SK-MEL-5 (cell line): ENCODE measurements at places on chromosomes 16 and 17. TPM values are rescaled to one million over a fixed set of nuclear protein-coding genes. Genes with fewer than 3 reads are reported as not detected.

DNA sequence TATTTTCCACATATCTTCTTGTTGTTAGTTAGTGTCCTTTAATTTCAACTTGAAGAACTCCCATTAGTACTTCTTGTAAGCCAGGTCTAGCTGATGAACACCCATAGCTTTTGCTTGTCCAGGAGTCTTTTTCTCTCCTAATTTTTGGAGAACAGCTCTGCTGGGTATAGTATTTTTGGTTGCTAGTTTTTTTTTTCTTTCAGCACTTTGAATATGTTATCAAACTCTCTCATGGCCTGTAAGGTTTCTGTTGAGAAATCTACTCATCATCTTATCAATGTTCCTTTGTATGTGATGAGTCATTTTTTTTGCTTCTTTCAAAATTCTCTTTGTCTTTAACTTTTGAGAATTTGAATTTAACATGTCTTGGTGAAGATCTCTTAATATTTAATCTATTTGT, 31.8 kb upstream of the NKD1 start:
- DNase-seq, result no peak

DNA sequence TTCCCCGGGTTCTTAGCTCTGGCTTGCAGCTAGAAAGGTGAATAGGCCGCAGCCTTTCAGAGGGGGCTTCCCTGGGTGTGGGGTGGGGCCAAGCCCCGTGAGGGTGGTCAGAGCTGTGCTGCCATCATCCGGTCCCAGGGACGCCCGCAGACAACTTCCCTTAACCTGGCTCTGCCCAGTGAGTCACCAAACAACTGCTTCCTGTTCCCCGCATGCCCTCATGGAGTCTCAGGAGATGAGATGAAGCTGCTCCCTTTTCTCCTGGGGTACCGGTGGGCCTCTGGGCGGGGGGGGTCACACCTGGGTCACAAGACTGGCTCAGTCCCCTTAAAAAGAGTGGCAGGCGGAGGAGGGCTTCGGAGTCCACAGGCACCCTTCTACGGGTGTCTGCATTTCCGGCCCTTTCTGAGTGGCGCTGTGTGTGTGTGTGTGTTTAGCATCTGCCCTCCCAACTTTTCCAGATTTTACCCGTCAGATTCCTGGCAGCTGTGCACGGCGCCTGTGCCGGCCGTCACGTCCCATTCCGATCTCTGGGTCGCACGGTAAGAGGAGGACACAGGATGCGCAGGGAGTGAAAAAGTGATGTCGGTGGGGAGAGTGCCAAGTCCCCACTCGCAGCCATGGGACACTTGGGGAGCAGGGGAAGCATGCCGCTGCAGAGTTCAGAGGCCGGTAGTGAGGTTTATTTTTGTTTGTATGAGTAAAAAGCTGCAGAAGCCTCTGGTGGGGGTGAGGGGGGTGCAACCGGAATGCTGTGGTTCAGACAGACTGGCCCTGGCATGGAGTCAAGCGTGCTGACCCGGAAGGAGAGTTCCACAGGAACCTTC, 16.8 kb downstream of the HIC1 start:
- DNase-seq, result no peak

GRCh38 chr16:22743401-22743800, 70.6 kb upstream of the HS3ST2 start:
- no peak for DNase-seq

DNA sequence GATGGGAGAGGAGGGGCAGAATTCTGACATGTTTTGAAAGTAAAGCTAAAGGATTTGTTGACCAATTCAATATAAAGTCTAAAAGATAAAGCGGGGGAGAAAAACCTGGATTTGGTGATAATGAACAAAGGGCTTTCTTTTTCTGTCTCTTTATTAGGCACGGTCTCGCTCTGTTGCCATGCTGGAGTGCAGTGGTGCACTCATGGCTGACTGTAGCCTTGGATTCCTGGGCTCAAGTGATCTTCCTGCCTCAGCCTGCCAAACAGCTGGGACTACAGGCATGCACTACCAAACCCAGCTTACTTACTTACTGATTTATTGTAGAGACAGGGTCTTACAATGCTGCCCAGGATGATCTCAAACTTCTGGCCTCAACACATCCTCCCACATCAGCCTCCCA, 7.5 kb downstream of the CDR2 start:
- no peak for DNase-seq

- no peak for DNase-seq
Measured at GRCh38 chr17:44310188-44310587, 1.8 kb downstream of the RUNDC3A start.

DNA sequence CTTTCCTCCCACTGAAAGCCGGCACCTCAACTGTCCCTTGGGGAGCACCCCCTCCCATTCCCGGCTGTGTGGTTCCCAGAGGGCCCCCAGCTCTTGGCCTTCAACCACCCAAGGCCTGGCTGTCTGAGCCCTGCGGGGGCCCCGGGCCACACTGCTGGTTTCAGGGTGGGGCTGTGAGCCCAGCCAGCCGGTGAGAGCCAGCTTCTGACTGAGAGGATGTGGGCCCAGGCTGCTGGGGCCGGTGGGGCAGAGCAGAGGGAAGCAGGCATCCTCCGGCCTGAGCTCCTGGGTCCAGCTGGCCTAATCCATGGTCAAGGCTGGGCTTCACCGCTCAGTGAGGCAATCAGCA, 875 bp upstream of the LGALS3BP start:
- DNase-seq, result no peak

Gene ESRP2
- total RNA-seq, result 0.11 TPM in 1 of 2 replicates, not detected in the other

- no peak for DNase-seq
Measured at GRCh38 chr16:16067127-16067526, 117.7 kb downstream of the ABCC1 start.

GRCh38 chr17:70563281-70563820, 394.0 kb downstream of the KCNJ2 start:
- peak; percentile 18 for DNase-seq

Gene KRT32
- not detected in 2 replicates for total RNA-seq

Gene CIITA
- 3.7 and 4.1 TPM in 2 replicates for total RNA-seq

GRCh38 chr16:14678748-14679497, 15.2 kb downstream of the PLA2G10 start:
- DNase-seq, result no peak

Gene CDH8
- 1.6 TPM in 1 of 2 replicates, not detected in the other for total RNA-seq

Gene KRTAP9-3
- not detected in 2 replicates for total RNA-seq

GRCh38 chr16:31177136-31177535, 2.8 kb upstream of the FUS start:
- peak; percentile 84 for DNase-seq
